ENCODE measurements at places on chromosomes 16 and 17. TPM values are rescaled to one million over a fixed set of nuclear protein-coding genes. Genes with fewer than 3 reads are reported as not detected.

CEMP1 gene
- not detected for total RNA-seq

NPLOC4 gene
- total RNA-seq = 101 TPM

PLXDC1 gene
- total RNA-seq = 2.1 TPM

CALB2 gene
- not detected for total RNA-seq

ABCA9 gene
- total RNA-seq = 0.58 TPM

ARSG gene
- 6.3 TPM for total RNA-seq

MYL4 gene
- total RNA-seq = 0.53 TPM

GFAP gene
- total RNA-seq = not detected

NDUFB10 gene
- total RNA-seq = 122 TPM

BRIP1 gene
- 21.7 TPM for total RNA-seq

SLC52A1 gene
- total RNA-seq = 0.11 TPM

ARL5C gene
- total RNA-seq = not detected

ADGRG3 gene
- total RNA-seq = not detected

MT1A gene
- 6.5 TPM for total RNA-seq

ANKRD40CL gene
- not detected for total RNA-seq

OTOP2 gene
- not detected for total RNA-seq

SLC38A8 gene
- not detected for total RNA-seq

PSMD12 gene
- total RNA-seq = 112 TPM

PIK3R6 gene
- 4.6 TPM for total RNA-seq

AOC2 gene
- total RNA-seq = 2.0 TPM

NPIPB6 gene
- 5.1 TPM for total RNA-seq

CACNG3 gene
- total RNA-seq = not detected

DNASE1L2 gene
- total RNA-seq = 2.7 TPM

CDH3 gene
- total RNA-seq = 0.87 TPM

FOXJ1 gene
- 0.15 TPM for total RNA-seq

IGFALS gene
- 0.13 TPM for total RNA-seq

DCTN5 gene
- 60.6 TPM for total RNA-seq

CENPV gene
- 43.5 TPM for total RNA-seq

RAMP2 gene
- total RNA-seq = not detected

SGCA gene
- total RNA-seq = not detected

FLII gene
- total RNA-seq = 247 TPM

MT1G gene
- total RNA-seq = not detected

MTSS2 gene
- total RNA-seq = 0.11 TPM

TERB1 gene
- 0.13 TPM for total RNA-seq

CHAD gene
- not detected for total RNA-seq

CACNG1 gene
- total RNA-seq = not detected

ST6GALNAC2 gene
- total RNA-seq = 0.29 TPM

GFER gene
- 12.4 TPM for total RNA-seq

SHISA9 gene
- total RNA-seq = 0.24 TPM

KRT222 gene
- total RNA-seq = not detected

TLK2 gene
- 42.5 TPM for total RNA-seq

CCL16 gene
- total RNA-seq = not detected

CD300LD gene
- not detected for total RNA-seq

ROGDI gene
- total RNA-seq = 8.8 TPM

ZNF785 gene
- 15.5 TPM for total RNA-seq

SLFN14 gene
- 0.08 TPM for total RNA-seq

SPNS2 gene
- 0.45 TPM for total RNA-seq

FNDC8 gene
- total RNA-seq = not detected

ARHGAP23 gene
- 0.69 TPM for total RNA-seq

PLA2G10 gene
- not detected for total RNA-seq

RHBDF1 gene
- total RNA-seq = 0.24 TPM

OR1A2 gene
- not detected for total RNA-seq

Data from activated T-helper 17 cell treated with anti-CD3 and anti-CD28 coated beads, Interleukin-2, amount 50 U/mL, for 72 hours (primary cell).